Sigmoid colon (tissue), 7 donors: ENCODE measurements at places on chromosomes 5 and 9. TPM values are rescaled to one million over a fixed set of nuclear protein-coding genes. Genes with fewer than 3 reads are reported as not detected.

The SRD5A1 gene
- 9.5 TPM for polyA plus RNA-seq

- H3K4me1 ChIP-seq: peaks cover 6% of the 10 kb centered on the region
- H3K4me3 ChIP-seq: no peak overlapping the region
- H3K36me3 ChIP-seq: no peaks in the 10 kb centered on the region
- DNase-seq: no peak
- no peaks in the 10 kb centered on the region for H3K27me3 ChIP-seq
These were observed 255.2 kb upstream of the TNC start for GRCh38 chr9:115373000-115373709.

DNA sequence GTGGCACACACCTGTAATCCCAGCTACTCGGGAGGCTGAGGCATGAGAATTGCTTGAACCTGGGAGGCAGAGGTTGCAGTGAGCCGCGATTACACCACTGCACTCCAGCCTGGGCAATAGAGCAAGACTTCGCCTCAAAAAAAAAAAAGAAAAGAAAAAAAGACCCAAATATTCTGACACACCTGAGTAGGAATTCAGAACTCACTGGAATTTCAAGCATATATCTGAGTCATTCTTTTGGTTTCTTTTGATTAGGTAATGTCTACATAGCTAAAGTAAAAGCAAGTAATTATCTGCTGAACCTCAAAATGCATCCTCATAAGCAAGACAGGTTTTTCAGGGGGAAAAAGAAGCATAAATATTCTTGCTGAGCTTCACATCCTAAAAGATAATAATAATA is 35.9 kb downstream of the ANKRD31 start:
- no peak overlapping the region for H3K4me3 ChIP-seq
- H3K4me1 ChIP-seq: no peaks in the 10 kb centered on the region
- H3K27ac ChIP-seq: no peak overlapping the region
- H3K27me3 ChIP-seq: no peaks in the 10 kb centered on the region
- H3K36me3 ChIP-seq: no peaks in the 10 kb centered on the region

- no peaks in the 10 kb centered on the region for H3K27me3 ChIP-seq
- H3K36me3 ChIP-seq: no peaks in the 10 kb centered on the region
- DNase-seq: peak; percentile 67
These were observed 535 bp downstream of the JMY start for GRCh38 chr5:79236362-79236969.
